ENCODE measurements at places on chromosomes 12 and 14. TPM values are rescaled to one million over a fixed set of nuclear protein-coding genes. Genes with fewer than 3 reads are reported as not detected.

DNA sequence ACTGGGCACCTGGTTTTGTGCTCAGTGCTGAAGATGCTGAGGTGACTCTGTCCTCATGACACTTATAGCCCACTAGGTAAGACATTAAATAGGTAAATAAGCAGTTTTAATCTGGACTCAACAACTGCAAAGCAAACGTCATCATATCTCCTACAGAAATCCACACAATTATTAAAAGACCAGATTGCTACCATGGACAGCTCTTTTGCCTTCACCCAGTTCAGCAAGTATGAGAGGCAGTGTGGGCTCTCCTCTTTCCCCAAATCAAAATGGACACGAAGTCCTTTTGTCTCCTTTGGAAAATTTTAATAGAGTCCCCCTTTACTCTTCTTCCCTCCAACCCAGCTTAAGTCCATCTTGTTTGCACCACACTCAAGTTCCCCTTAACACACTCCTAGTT lies 171.1 kb downstream of the RPAP3 start:
- no peak overlapping the region for H3K27ac ChIP-seq
- no peak for DNase-seq
- no peaks in the 10 kb centered on the region for H3K27me3 ChIP-seq
- no peaks in the 10 kb centered on the region for H3K4me1 ChIP-seq

GRCh38 chr14:38500125-38500524 lies 244.2 kb upstream of the CLEC14A start:
- no peaks in the 10 kb centered on the region for H3K4me1 ChIP-seq
- DNase-seq: no peak
- no peaks in the 10 kb centered on the region for H3K27me3 ChIP-seq
- H3K4me3 ChIP-seq: no peak overlapping the region
- H3K27ac ChIP-seq: no peak overlapping the region

TECPR2 gene
- total RNA-seq: 26.7 TPM

SMIM41 gene
- total RNA-seq: 4.0 TPM

MYF6 gene
- total RNA-seq: not detected

GRCh38 chr14:77142005-77142800 lies 612 bp upstream of the ZDHHC22 start:
- no peak overlapping the region for H3K27ac ChIP-seq
- no peak for DNase-seq
- peaks cover 4% of the 10 kb centered on the region for H3K4me1 ChIP-seq
- no peaks in the 10 kb centered on the region for H3K27me3 ChIP-seq

GRCh38 chr12:66550626-66551025 lies 128.2 kb downstream of the GRIP1 start:
- no peaks in the 10 kb centered on the region for H3K27me3 ChIP-seq
- H3K27ac ChIP-seq: no peak overlapping the region
- no peaks in the 10 kb centered on the region for H3K4me1 ChIP-seq

- H3K4me1 ChIP-seq: peaks cover 8% of the 10 kb centered on the region
- no peaks in the 10 kb centered on the region for H3K27me3 ChIP-seq
- H3K36me3 ChIP-seq: no peaks in the 10 kb centered on the region
- DNase-seq: no peak
Observed at GRCh38 chr12:19036673-19037357, 92.7 kb upstream of the PLEKHA5 start.

Data from ovary (tissue), 10 donors.